ENCODE measurements at places on chromosomes 7 and 10.

DNA sequence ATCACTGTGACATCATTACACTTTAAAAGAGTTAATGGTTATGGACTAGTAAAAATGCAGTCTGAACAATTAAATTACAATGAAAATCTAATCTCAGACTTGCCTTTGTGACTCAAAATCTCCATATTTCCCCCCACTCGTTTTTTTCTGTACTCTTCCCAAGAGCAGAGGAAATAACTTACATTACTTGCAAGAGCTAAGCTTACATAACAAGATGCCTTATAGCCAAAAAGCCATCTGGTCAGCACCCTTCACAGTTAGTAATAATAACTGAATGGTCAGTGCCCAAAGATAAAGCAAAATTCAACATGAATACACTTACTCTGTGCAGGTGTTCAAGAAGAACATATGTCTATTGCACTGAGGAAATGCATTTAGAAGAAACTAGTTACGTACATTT is 1381.5 kb upstream of the CELF2 start:
- DNase-seq = no peak

- DNase-seq = no peak
Measured at GRCh38 chr7:35256256-35257175, 2.6 kb upstream of the TBX20 start.

- DNase-seq = no peak
Measured at GRCh38 chr10:122854648-122855047, 9.0 kb upstream of the CUZD1 start.

- no peak for DNase-seq
Measured at GRCh38 chr10:90437452-90437851, 420.4 kb downstream of the HTR7 start.

DNA sequence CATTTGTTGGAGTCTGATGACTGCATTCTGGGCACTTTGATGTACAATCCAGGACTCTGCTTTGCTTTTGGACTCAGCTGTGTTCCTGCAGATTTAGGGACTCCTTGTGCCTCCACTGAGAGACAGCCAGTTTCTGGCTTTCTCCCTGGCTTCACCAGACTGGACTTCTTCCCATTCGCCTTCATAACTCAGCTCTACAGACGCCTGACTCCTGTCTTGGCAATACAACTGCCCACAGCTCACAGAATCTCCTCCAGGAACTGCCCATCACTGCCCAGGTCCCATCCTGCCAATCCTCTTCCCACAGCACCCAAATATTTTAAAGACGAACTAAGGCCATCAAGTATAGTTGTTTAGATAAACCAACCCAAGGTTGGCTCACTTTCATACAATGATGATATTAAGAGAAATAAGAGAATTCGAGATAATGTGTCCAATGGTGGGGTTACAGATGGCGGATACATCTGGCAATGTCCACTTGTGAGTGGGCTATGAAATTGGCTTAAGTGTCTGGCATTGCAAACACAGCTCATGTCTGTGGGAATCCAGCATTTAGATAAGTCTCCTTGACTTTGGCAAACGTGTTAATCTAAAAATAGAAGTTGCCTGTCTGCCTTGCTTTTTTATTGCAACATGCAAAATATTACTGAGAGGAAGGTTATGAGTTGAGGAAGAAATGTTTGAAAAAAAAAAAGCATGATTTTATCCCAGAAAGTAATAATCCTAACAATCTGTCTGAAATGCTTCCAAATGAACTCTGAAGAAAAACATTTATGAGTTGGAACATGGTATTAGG is 95.1 kb downstream of the ITGA8 start:
- DNase-seq = no peak

GRCh38 chr10:97159646-97160305 is 26.0 kb downstream of the SLIT1 start:
- no peak for DNase-seq

GRCh38 chr7:13115855-13116254 is 428.4 kb downstream of the ARL4A start:
- no peak for DNase-seq

DNA sequence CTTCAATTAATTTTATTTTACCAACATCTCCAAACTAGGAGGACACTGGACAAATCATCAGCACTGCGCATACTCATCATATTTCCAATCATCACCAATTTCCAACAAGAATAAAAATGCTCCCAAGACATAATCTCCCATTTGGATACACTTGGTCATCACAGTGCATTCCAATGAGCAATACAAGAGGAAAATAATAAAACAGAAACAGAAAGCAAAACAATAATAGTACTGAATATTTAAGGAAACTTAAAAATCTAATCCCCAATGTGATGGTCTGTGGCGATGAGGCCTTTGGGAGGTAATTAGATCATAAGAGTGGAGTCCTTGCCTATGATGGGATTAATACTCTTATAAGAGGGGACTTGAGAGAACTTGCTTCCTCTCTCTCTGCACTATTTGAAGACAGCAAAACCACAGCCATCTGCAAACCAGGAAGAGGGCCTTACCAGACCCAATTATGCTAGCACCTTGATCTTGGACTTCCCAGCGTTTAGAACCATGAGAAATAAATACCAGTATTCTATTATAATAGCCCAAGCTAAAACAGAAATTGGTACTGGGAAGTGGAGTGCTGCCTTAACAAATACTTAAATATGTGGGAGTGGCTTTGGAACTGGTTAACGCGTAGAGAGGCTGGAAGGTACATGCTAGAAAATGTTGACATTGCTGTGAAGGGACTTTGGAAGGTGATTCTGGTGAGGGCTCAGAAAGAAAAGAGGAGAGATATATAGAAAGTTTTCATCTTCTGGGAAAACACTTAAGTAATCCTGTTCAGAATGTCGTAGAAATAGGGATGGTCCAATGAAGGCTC is 91.5 kb downstream of the JAZF1 start:
- DNase-seq = no peak

- DNase-seq = no peak
Measured at GRCh38 chr7:141369422-141369821, 181.8 kb upstream of the AGK start.

GRCh38 chr7:149109969-149110368 is 16.2 kb downstream of the ZNF425 start:
- DNase-seq = no peak

Measured in lower leg skin (tissue), 4 donors.